Renal cortical epithelial cell (primary cell): ENCODE measurements at places on chromosomes 4 and X. TPM values are rescaled to one million over a fixed set of nuclear protein-coding genes. Genes with fewer than 3 reads are reported as not detected.

DNA sequence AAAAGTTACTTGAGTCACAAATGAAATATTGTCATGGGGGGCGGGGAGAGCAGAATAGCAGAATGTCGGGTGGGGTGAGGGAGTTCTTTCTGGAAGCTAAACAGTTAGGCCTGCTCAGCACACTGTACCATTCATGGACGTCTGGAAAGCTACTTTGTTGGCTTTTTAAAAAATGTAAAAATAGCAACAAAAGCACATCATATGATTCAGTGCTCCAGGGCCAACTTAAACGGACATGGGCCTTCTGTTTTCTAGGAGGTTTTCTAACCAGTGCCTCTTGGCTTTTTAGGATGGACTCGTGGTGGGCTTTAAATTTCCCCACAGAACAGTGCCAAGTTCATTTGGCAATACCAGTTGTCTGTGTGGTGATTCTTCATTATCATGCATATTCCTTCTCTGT, 57.4 kb upstream of the CLCN4 start:
- DNase-seq, result no peak

The ARR3 gene
- total RNA-seq, result not detected in 2 replicates

GRCh38 chr4:97500423-97500822, 642.9 kb downstream of the STPG2 start:
- DNase-seq, result no peak

DNA sequence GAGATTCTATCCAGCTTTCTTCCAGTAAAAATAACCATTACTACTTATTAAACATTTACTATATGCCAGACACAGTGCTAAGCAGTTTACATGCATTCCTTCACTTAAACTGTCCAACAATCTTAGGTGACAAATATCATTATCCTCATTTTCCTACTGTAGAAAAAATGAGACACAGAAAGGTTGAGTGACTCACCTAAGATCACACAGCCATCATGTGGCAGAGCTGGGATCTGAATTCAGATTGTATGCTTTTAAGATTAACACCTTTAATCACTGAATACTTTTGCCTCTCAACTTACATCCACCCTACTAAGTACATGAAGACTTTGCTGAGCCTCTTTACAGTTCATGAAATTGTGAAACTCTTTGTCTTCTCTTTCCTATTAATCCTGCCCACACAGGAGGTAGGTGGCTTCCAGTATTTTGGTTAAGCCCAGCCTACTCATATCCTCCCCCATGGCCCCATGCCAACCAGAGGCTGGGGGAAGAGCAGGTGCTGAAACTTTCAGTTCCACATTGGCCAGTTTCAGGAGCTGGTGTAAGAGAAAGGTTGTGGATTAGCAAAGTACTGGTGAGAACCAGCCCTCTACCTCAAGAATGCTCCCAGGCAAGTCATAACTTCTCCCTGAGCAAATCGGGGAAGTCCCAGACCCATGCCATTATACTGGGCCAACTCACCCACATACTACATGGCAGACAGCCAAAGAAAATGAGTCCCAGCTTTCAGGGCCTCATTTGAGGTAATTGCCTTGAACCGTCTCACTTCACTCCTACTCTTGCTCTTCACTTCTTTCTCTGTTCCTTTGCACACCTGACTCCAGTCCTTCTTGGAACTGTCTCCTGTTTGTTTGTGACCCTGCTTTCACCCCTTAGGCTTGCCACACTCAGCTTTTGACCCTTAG, 211.1 kb downstream of the GUCY2F start:
- peak; percentile 64 for DNase-seq

DNA sequence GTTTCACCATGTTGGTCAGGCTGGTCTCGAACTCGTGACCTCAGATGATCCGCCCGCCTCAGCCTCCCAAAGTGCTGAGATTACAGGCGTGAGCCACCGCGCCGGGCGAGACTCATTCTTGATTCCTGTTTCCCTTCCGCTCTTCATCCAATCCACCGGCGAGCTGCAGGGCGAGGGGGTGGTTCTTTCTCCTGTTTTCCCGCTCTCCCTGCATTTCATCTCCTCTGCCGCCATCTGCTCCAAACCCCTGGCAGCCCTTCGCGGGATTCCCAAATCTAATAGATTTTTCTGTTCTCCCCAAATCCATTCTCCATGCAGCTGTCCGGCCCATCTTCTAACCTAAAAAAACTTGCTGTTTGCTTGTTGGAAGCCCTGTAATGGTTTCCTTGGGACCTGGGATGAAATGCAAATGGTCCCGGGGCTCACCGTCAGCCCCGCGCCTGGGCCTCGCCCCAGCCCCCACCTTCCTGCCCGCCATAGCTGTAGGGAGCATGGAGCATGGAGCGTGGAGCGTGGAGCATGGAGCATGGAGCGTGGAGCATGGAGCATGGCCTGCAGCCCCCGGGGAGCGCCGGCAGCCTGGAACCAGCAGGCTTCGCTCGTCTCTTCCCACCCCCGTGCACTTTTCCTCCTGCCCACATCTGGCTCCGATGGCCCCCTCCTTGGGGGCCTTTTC, 1.1 kb downstream of the ZFP42 start:
- DNase-seq, result no peak

DNA sequence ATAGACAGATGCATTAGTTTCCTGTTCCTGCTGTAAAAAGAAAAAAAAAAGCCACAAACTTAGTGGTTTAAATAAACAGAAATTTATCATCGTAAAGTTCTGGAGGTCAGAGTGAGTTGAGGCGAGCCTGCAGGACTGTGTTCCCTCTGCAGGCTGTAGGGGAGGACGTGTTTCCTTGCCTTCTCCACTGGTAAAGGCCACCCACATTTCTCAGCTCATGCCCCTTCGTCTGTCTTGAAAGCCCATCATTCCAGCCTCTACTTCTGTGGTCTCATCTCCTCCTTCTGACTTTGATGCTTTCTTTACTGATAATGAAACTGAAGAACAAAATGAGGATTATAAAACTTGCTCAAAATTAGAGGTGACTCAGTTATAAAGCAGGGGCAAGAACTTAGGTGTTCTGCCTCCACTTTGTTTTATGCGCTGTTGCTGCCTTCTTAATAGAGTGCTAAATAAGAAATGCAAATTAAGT, 143.0 kb downstream of the STIM2 start:
- DNase-seq, result no peak

The EXOC1L gene
- not detected in 2 replicates for total RNA-seq

DNA sequence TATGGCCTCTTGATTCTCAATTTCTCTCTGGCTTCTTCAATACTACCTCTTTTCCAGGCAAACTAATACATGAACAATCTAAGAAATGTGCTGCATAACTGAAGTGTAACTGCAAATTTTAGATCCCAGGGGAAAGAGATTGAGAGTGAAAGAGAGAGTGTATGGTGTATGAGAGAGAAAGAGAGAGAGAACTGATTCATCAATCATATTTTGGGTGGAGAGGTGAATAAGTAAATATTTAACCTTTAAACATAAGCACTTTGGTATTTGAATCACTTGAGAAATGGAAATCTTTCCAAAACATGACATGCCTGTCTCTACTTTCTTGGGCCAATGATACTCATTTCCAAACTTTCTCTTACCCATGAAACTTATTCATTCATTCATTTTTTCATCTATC, 147.2 kb upstream of the DIPK2B start:
- DNase-seq, result no peak

The RAI2 gene
- total RNA-seq, result 0.15 TPM in 1 of 2 replicates, not detected in the other

- DNase-seq, result no peak
Observed at GRCh38 chr4:4350909-4351308, 36.0 kb upstream of the NSG1 start.

DNA sequence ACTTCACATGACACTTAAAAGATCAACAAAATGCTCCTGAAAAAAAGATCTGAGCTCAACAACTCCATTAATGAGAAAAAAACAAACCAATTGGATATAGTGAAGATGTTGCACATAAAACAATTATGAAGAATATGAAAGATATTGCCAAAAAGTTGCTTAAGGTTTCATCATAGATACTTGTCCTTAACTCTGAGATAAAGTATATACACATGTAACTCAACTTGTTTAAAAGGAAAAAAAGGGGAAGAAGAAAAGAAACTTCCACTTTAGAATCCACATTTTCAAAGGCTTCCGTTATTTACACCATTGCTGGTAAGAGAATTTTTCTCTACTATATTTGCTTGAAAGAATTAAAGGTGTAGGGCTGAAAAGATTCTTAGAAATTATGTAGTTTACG, 2.7 kb downstream of the AFAP1 start:
- DNase-seq, result no peak

GRCh38 chrX:118495958-118496762, 545 bp downstream of the DOCK11 start:
- DNase-seq, result no peak

The ADGRG4 gene
- under 0.01 TPM in 1 of 2 replicates, not detected in the other for total RNA-seq

DNA sequence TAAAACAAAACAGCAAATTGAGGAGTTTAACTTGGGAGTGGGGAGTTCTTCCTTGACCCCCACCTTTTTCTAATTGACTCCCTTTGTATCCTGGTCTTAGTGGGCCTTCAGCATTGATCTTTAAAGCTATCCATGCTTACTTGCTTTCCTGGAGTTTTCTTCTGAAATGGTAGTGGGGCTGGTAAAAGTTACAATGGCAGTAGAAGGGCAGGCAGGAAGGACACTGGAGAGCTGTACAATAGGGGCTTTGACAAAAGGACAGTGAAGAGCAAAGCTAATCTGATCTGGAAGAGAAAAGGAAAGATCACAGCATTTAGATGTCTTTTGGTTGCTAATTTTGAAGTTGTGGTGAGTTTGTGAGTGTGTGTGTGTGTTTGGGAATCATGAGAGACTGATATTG, 111.5 kb downstream of the MID1 start:
- DNase-seq, result no peak

The SLC38A5 gene
- 27.7 and 53.7 TPM in 2 replicates for total RNA-seq

GRCh38 chr4:41454423-41454822, 83.5 kb upstream of the LIMCH1 start:
- no peak for DNase-seq

DNA sequence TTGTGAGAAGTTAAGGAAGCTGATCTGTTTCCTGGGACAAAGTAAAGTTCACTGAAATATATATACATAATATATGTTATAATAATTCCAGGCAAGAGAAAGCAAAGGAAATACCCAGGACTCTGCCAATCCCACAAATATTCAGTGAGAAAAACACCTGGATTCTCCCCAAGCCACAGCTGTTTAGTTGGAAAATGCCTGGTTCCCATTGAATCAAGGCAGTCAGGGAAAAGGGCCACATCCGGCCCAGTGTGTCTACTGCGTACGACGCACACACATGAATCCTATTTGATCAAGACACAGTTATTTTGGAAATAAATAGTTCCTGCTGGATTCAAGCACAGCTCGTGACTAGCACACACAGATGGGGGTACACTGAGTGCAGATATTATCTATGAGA, 6.3 kb upstream of the DCHS2 start:
- DNase-seq, result no peak

The CT45A5 gene
- not detected in 2 replicates for total RNA-seq

GRCh38 chr4:138174981-138175794, 67.0 kb downstream of the SLC7A11 start:
- DNase-seq, result peak; percentile 9

- DNase-seq, result peak; percentile 62
Observed at GRCh38 chr4:6840062-6840976, 57.8 kb downstream of the KIAA0232 start.

DNA sequence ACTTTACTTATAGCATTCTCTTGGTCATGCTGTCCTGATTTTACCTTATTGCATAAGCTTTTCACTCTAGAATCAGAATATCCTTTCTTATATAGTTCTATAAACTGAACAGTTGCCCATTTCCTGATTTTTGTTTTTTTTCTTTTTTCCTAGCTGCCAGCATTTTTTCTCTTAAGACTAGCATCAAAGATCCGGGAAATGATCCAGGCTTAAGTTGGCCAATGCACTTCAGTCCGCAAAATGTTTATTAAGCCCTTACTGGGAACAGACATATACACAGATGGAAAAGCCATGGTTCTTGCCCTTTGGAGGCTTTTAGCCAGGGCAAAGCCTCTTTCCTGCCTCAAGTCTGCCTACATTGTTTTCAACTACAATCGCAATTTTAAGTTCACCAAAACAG, 10.1 kb upstream of the BMP2K start:
- DNase-seq, result no peak

- DNase-seq, result no peak
Observed at GRCh38 chr4:109162759-109163158, 139.7 kb downstream of the COL25A1 start.

- DNase-seq, result no peak
Observed at GRCh38 chrX:16785247-16786138, 773 bp upstream of the TXLNG start.

The ZXDA gene
- total RNA-seq, result 8.2 and 8.5 TPM in 2 replicates

The CENPVL3 gene
- 0.10 TPM in 1 of 2 replicates, not detected in the other for total RNA-seq

The MAGEB10 gene
- not detected in 2 replicates for total RNA-seq

The ARHGEF6 gene
- total RNA-seq, result 1.4 and 6.9 TPM in 2 replicates

GRCh38 chr4:24475756-24476155, 108.6 kb downstream of the DHX15 start:
- no peak for DNase-seq

- DNase-seq, result peak; percentile 36
Observed at GRCh38 chrX:130563476-130563875, 161.7 kb downstream of the RBMX2 start.

The ODAM gene
- total RNA-seq, result not detected in 2 replicates

The KLHL13 gene
- 99.4 and 130 TPM in 2 replicates for total RNA-seq

DNA sequence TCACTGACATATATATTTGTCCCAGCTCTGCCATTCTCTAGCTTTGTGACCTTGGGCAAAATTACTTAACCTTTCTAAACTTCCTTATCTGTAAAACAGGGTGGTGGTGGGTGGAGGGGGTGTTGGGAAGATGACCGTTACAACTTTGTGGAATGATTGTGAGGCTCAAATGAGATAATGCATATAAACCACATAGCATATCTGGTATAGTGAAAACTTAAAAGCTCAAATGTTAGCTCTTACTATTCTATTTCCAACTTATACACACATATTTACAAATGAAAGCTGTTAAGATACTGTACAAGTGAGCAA, 52.9 kb upstream of the HPRT1 start:
- DNase-seq, result no peak

The ZCCHC18 gene
- 2.9 and 13.9 TPM in 2 replicates for total RNA-seq

The PCSK1N gene
- 2.6 and 3.6 TPM in 2 replicates for total RNA-seq

The TRIM61 gene
- total RNA-seq, result 0.52 and 0.65 TPM in 2 replicates

The LANCL3 gene
- under 0.01 and 0.20 TPM in 2 replicates for total RNA-seq

The TRMT44 gene
- 8.7 and 14.5 TPM in 2 replicates for total RNA-seq

The S100P gene
- 0.17 TPM in 1 of 2 replicates, not detected in the other for total RNA-seq

DNA sequence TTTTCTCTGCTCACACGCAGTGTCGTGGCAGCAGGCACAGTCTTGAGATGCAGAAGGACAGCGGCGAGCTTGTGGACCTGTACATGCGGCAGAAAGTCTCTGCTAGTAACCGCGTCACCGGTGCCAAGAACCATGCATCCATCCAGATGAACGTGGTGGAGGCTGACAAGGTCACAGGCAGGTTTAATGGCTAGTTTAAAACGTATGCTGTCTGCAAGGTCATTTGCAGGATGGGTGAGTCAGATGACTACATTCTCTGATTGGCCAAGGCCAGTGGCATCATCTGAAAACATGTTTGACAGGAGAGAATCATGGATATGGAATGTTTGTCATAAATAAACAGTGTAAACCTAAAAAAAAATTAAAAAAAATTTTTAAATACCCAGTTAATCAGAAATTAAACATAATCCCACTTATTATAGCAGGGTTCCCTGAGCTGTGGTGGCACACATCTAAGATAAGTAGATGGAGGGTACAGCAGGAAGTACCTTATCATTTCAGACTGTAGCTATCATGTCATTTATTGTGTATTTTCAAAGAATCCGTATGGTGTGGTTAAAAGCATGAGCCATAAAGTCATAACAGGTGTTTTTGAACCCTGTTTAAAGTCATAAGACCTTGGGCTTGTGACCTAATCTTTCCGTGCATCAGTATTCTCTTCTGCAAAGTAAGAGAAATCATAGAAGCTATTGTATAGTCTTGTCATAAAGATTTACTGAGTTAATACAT, 7.5 kb upstream of the BMP2K start:
- no peak for DNase-seq

GRCh38 chr4:168847771-168848502, 162.1 kb downstream of the CBR4 start:
- DNase-seq, result peak; percentile 47
